Progenitor cell of endocrine pancreas (in vitro differentiated cells): ENCODE measurements at places on chromosomes 1 and 21. TPM values are rescaled to one million over a fixed set of nuclear protein-coding genes. Genes with fewer than 3 reads are reported as not detected.

GRCh38 chr1:152517237-152517811, 3.0 kb downstream of the CRCT1 start:
- no peaks in the 10 kb centered on the region for H3K4me1 ChIP-seq
- H3K4me3 ChIP-seq = no peak overlapping the region
- H3K27ac ChIP-seq = no peak overlapping the region
- no peak for DNase-seq

The GJC2 gene
- total RNA-seq = 1.7 and 2.1 TPM in 2 replicates

The PLPPR5 gene
- 0.55 and 0.77 TPM in 2 replicates for total RNA-seq

DNA sequence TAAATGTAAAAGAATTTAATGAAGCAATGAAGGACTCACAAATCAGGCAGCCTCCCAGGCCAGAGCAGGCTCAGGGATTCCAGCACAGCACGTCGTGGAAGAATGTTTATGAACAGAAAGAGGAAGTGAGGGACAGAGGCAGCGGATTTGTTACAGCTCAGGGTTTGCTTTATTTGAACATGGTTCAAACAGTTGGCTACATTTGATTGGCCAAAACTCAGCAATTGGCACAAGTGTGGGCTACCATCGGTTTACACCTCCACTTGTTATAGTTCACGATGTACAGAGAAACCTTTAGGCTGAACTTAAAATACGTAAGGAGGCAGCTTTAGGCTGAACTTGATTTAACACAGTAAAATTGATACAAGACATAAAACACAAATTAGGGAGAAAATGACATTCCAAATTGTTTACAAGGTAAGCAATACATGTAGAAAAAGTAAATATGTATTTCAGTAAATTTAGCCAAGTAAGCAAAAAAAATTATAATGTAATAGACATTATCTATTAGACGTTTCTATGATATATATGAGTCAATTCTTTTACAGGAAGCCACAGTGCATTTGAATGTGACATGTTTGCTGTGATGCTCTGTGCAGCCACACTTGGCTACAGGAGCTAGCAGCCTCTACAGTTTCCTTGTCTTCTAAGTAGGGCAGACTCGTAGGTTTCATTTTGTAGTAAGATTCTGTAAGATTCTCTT, 126.5 kb downstream of the ADSS2 start:
- H3K4me3 ChIP-seq = no peak overlapping the region
- H3K36me3 ChIP-seq = peaks cover 2% of the 10 kb centered on the region
- no peaks in the 10 kb centered on the region for H3K27me3 ChIP-seq

DNA sequence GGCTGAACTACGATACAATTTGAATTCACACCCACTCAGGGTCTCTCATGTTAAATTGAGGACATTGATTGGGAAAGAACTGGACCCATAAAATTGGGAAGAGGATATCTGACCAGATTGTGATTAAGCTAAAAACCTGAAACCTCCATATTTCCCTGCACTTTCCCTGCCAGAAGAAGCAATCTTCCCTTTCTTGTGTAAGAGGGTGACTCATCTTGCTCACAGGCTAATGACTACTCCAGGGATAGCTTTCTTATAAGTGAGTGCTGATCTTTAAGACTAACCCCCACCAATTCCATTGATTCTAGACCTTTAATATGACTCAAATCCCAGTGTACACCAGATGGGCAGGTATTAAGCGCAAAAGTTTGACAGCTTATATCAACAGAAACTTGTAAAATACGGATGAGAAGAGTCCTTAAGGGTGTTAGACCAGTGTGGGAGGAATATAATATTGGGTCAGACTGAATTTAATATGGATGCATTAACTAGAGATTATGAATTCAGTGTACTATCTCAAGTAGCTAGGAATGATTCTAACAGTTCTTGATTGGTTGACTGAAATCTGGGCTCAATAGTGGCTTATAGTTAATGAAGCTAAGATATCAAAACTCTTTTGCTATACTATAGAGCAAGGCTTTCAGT, 12.1 kb upstream of the SGIP1 start:
- no peaks in the 10 kb centered on the region for H3K4me1 ChIP-seq
- peaks cover 3% of the 10 kb centered on the region for H3K27me3 ChIP-seq
- H3K4me3 ChIP-seq = no peak overlapping the region
- H3K36me3 ChIP-seq = no peaks in the 10 kb centered on the region
- DNase-seq = no peak
- no peak overlapping the region for H3K27ac ChIP-seq

DNA sequence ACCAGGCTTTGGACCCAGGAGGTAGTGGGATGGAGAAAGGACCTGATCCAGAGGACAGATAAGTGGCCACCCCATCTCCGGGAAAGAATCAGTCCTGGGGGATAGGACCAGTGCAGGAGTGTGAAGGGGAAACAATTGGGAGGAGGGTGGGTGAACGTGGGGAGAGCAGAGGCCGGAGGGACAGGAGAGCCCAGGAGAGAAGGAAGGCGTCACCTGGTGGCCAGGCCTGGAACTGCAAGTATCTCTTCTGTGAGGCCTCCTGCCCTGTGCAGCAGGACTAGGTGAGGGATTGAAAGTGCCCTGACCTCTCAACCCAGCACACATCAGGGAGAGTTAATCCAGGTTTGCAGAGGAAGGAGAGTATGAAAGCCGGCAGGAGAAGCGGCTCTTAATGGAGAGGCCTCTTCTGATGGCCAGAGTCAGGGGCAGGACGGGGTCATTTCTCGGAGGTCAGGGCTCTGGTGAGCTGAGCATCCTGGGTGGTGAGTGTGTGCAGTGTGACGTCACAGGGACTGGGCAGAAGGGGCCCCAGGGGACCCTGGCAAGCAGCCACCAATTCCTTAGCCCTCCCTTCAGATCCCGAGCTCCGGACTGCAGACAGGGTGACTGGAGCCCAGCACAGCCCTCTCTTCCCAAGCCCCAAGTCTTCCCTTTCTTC, 9.2 kb upstream of the LAD1 start:
- no peak overlapping the region for H3K4me3 ChIP-seq
- peaks cover 17% of the 10 kb centered on the region for H3K4me1 ChIP-seq
- H3K27me3 ChIP-seq = peaks cover 6% of the 10 kb centered on the region
- peak; percentile 82 for DNase-seq
- H3K36me3 ChIP-seq = no peaks in the 10 kb centered on the region

The HNRNPCL1 gene
- not detected in 2 replicates for total RNA-seq

The DISP1 gene
- total RNA-seq = 9.1 and 9.3 TPM in 2 replicates

DNA sequence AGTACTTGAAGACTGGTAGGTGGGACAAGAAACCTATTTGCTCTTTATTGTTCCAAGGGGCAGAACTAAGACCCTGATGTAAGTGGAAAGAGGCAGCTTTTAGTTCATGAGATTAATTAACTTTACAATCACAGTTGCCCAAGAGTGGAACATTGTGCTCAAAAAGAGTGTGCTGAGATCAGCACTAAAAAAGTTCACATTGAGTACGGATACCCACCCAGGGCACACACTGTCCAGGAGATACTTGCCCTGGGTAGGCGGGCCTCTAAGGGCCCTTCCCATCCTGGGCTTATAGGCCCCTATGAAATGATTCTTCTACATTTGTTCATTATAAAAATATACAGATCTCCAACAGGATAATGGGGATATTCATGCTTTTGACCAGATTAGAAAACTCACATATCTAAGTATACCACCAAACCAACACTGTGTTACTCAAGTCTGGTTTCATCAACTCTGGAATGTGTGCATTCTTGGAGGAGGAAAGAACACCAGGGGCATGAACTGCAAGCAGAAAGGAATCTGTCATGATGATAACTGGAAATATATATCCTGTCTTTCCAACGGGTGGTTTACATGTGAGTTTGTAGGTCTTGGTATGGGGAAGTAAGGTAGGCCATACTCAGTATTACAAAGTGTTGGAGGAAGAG, 626.2 kb downstream of the SMYD3 start:
- no peak overlapping the region for H3K4me3 ChIP-seq
- H3K4me1 ChIP-seq = no peaks in the 10 kb centered on the region
- H3K27me3 ChIP-seq = no peaks in the 10 kb centered on the region

DNA sequence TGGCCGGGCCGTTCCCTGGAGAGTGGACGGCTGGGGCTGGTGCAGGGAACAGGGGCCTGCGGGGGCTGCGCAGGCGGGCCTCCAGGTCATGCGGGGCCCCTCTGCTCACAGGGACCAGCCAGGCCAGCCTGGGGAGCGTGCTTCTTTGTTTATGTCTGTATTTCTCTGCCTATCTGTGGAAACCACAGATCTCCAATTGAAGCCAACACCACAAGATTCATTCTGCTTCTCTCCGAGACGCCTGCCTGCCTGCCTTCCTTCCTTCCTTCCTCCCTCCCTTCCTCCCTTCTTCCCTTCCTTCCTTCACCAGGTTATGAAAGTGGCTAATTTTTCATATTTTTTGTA, 39.9 kb upstream of the HMGN1 start:
- DNase-seq = no peak
- no peaks in the 10 kb centered on the region for H3K27me3 ChIP-seq
- peaks cover 4% of the 10 kb centered on the region for H3K36me3 ChIP-seq
- H3K27ac ChIP-seq = no peak overlapping the region

GRCh38 chr21:31554511-31555022, 104.9 kb upstream of the SOD1 start:
- no peak overlapping the region for H3K4me3 ChIP-seq
- no peak for DNase-seq
- H3K4me1 ChIP-seq = peaks cover 33% of the 10 kb centered on the region
- H3K27ac ChIP-seq = peak overlapping the region; percentile 84

The TRPM2 gene
- total RNA-seq = 0.16 and 0.17 TPM in 2 replicates

The PLA2G2F gene
- not detected in 2 replicates for total RNA-seq

DNA sequence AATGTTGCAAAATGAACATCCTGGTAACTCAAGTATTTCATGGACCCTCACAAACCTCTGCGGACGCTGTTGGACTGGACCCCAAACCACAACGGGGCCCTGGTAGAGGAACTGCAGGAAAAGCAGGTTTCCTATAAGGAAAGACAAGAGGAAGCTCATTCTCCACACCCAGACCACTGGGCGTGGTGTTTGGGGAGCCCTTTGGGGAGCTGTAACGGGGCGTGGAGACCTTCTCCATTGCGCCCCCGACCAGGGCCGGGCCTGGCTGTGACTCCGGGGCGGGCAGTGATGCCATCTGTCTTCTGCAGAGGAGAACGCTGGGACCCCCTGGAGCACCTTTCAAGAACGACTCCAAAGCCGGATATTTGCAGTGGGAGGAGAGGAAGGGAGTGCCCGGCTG, 30.0 kb upstream of the AGPAT3 start:
- H3K27ac ChIP-seq = no peak overlapping the region
- H3K4me3 ChIP-seq = no peak overlapping the region
- H3K4me1 ChIP-seq = no peaks in the 10 kb centered on the region
- no peaks in the 10 kb centered on the region for H3K36me3 ChIP-seq

DNA sequence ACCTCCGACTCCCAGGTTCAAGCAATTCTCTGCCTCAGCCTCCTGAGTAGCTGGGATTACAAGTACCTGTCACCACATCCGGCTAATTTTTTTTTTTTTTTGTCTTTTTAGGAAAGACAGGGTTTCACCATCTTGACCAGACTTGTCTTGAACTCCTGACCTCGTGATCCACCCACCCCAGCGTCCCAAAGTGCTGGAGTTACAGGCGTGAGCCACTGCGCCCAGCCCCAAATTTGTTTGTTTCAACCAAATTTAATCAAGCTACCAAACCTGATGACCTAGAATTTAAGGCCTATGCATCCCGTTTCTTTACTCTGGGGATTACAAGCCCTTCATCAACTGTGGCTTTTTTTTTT, 58.3 kb upstream of the TBX15 start:
- H3K27ac ChIP-seq = no peak overlapping the region
- peaks cover 3% of the 10 kb centered on the region for H3K4me1 ChIP-seq
- DNase-seq = no peak
- no peaks in the 10 kb centered on the region for H3K27me3 ChIP-seq
- no peak overlapping the region for H3K4me3 ChIP-seq

DNA sequence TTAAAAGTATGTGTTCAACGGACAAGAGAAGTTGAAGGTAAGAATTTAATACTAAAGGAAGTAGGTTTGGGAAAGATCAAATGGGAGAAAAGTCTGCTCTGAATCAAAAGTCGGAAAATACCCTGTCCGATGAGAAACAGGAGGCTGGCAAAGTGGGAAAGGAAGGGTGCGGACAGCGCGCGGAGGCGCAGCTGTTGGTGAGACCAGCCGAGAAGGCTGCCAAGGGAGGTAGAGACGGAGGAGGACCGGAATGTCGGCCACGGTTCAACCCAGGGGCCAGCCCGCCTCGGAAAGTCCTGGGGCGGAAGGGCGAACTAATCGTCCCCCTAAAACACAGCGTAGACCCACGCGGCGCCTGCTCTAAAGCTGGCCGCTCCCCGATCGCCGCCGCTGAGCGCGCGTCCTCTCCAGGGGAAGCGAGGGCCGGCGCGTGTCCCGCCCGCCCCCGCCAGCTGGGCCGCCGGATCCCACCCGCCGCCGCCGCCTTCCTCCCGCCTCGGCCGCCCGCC, 639 bp upstream of the SPATA1 start:
- DNase-seq = no peak
- H3K4me1 ChIP-seq = peaks cover 26% of the 10 kb centered on the region
- peak overlapping the region; percentile 99 for H3K27ac ChIP-seq
- H3K4me3 ChIP-seq = peak overlapping the region; percentile 93
